Spleen (tissue), 13 donors: ENCODE measurements at places on chromosomes 1 and 21. TPM values are rescaled to one million over a fixed set of nuclear protein-coding genes. Genes with fewer than 3 reads are reported as not detected.

DNA sequence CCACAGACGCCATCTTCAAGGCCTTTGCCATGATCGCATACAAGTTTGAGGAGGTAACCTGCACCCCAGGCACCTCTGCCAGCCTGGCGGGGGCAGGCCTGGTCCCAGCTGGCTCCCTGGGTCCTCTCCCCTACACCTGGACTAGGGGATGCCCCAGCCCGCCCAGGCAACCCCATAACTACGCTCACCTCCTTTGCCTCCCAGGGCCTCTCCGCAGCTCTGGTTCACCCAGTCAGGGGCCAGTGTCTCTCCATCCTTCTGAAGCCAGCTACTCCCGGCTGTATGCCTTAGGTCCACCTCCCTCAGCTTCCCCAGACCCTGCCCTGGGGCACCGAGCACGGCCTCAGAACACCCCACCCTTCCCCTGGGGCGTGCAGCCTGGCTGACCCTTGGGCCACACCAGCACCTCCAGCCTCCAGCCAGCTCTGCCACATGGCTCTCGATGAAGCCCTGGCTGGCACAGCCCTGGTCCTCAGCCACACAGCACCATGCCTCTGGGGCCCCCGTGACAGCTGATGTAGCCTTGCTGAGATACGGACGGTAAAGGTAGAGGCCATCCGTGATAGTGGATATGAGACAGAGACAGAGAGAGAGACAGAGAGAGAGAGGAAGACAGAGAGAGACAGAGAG is 80.4 kb upstream of the COL6A1 start:
- H3K4me1 ChIP-seq: no peaks in the 10 kb centered on the region
- DNase-seq: peak; percentile 72
- no peaks in the 10 kb centered on the region for H3K27me3 ChIP-seq
- no peak overlapping the region for H3K4me3 ChIP-seq
- peaks cover 51% of the 10 kb centered on the region for H3K36me3 ChIP-seq

DNA sequence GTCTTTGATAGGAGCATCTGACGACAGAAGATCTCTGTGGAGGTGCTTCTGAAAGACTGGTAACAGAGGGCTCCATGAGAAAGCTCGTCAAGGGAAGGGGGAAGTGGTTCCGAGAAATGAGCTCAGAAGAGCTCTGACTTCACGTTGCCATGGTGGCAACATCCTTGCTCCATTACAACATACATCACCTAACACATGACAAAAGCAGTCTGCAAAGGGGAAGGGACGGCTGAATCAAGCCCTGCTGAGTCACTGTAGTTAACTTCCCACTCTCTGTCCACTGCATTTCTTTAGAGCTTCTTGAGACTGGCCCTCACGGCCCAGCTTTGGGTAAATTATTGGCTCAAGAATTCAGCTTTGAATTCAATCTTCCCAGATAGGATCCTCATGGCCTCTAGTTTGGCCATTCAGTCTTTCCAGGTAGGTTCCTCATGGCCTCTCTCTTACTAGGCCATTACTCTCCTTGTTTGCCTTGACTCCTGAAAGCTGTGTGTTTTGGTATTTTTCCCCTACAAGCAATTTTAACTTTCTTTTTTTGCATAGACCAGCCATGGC is 88.0 kb upstream of the ZNF648 start:
- DNase-seq: no peak
- peak overlapping the region; percentile 92 for H3K27ac ChIP-seq
- H3K27me3 ChIP-seq: no peaks in the 10 kb centered on the region
- H3K36me3 ChIP-seq: no peaks in the 10 kb centered on the region

KCNJ15 gene
- 16.7 TPM for total RNA-seq

KCNT2 gene
- 1.2 TPM for total RNA-seq

- peaks cover 24% of the 10 kb centered on the region for H3K4me1 ChIP-seq
- no peaks in the 10 kb centered on the region for H3K36me3 ChIP-seq
- H3K27me3 ChIP-seq: no peaks in the 10 kb centered on the region
- no peak overlapping the region for H3K27ac ChIP-seq
Observed at GRCh38 chr1:27940297-27940696, 5.5 kb downstream of the SMPDL3B start.

DNA sequence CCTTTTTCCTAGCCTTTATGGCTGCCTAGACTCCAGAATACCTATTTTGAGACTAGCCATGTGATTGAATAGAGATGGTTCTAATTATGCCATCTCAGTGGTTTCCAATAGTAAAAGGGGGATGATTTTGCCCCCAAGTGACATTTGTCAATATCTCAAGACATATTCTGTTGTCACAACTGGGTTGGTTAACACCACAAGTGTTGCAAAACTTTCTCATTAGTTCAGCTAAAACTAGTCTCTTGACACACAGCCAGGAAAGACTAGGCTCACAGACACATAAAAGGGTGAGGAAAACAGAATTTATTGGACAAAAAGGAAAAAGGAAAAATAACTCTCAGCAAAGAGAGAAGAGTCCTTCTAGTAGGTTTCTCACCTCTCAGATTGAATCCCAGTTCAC is 39.9 kb upstream of the GBP5 start:
- H3K27ac ChIP-seq: peak overlapping the region; percentile 86
- no peak for DNase-seq
- H3K4me3 ChIP-seq: no peak overlapping the region
- no peaks in the 10 kb centered on the region for H3K27me3 ChIP-seq
- peaks cover 33% of the 10 kb centered on the region for H3K4me1 ChIP-seq

LCE1C gene
- not detected for total RNA-seq
